ENCODE measurements at places on chromosomes 12 and 14.

DNA sequence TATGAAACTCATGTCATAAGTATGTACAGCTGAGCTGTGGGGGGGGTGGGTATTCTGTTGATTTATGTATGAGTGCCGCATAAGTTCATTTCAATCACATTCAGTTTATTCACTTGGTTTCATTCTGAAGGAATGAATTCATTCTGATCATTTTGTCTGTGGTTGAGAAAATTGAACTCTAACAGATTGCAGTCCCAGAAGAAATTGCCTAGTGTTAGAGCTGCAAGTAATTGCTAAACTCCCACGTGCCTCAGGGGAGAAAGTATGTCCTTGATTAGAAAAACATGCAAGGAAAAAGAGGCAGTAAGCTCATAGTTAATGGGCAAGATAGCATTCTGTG, 442.4 kb upstream of the MGAT4C start:
- DNase-seq, result no peak

- no peak for DNase-seq
Observed at GRCh38 chr12:129885287-129885686, 18.5 kb downstream of the TMEM132D start.

DNA sequence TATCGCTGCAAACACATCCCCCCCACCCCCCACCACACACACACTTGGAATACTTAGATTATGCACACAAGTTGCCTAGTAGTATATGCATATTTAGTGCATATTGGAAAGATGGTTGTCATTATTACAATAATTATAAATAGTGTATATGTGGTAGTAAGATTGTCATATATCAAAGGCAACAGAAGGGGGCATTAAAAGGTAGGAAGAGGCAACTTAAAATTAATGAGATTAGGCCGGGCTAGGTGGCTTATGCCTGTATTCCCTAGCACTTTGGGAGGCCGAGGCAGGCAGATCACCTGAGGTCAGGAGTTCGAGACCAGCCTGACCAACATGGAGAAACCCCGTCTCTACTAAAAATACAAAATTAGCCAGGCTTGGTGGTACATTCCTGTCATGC, 52.1 kb downstream of the GSC start:
- no peak for DNase-seq

DNA sequence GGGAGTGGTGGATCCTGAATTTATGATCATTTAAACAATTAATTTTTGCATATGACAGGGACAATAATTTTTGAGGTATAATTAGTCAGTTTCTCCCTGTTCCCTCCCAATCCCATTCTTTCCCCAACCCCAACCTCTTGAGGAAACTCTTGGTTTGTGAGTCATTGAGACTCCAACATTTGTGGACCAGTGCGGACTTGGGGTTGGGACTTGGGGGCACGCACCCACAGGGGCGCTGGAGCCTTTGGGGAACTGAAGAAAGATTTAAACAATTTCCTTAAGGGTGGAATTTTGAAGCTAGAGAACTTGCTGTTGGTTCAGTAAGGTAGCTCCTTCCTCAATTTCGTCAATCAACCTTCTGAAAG, 17.4 kb upstream of the PTGR2 start:
- no peak for DNase-seq

DNA sequence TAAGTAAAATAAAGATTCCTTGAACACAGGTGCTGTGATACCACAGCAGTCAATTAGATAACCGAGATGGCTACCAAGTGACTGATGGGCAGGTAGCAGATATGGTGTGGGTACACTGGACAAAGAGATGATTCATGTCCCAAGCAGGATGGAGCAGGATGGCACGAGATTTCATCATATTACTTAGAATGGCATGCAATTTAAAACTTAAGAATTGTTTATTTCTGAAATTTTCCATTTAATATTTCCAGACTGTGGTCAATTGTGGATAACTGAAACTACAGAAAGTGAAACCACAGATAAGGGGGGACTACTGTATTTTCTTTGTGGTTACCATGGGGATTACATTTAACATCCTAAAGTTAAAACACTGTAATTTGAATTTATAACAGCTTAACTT, 7.5 kb upstream of the ZFP36L1 start:
- DNase-seq, result no peak

- DNase-seq, result no peak
Observed at GRCh38 chr12:54000116-54001114, at the start of gene HOXC9. HOXC9 (plus strand) TSS chr12:54000161; CDS start chr12:54000189, 28 bp downstream.

DNA sequence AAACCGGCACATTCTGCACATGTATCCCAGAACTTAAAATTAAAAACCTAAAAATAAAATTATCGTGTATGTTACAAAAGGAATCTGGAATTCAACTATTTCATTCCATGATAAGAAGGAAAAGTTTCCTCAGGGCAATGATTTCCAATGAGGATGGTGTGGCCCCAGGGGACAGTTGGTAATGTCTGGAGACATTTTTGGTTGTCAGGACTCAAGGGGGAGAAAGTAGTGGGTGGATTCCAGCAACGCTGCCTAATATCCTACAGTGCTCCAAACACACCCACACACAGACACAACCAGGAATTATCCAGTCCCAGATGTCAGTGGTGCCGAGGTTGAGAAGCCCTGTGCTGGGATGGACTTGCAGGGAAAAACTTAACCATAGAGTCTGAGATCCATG, 228.3 kb downstream of the TMEM132D start:
- DNase-seq, result no peak

DNA sequence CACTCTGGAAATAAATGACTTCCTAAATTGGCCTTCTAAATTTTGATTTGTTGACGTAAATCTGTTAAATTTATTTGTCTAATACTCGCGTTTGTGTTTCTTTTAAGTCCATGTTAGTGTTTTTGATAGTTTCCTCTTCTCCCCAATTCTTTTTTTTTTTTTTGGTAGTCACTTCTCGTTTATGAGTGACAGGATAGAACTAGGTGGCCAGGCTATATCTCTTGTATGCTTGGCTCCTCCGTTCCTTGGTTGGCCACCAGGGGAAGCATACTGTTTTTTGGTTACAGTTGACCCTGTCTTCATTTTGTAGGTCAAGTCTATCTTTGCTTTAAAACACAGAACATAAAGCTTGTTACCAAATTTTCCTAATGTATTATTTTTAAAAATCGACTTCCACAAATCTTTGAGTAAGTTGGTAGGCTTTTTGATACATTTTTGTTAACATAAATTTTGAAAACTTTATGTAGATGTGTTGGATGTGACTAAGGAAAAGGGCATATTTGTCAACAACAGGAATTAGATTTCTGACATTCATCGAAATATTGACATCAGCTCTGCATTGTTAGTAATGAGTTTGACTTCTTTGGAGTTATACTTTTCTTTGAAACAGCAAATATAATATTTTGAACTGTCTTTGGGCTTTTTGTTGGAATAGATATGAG, 2.2 kb downstream of the RCOR1 start:
- no peak for DNase-seq

DNA sequence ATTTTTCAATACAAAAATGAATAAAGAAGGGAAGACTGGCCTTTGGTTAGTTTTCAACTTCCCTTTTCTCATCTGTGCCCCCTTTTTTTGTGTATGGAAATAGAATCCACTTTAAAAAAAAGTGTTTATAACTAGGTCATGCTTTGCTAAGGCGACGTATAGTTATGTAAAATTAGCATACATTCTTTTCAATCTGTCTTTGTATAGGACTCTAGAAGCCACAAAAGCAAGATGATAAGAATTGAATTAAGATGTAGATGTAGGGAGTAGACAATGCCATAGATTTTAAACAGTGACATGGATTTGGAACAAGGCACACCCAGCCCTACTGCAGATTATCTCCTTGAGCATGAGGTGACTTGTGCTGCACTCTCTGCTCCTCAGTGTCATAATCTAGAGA, 354.3 kb downstream of the TMTC2 start:
- DNase-seq, result no peak

DNA sequence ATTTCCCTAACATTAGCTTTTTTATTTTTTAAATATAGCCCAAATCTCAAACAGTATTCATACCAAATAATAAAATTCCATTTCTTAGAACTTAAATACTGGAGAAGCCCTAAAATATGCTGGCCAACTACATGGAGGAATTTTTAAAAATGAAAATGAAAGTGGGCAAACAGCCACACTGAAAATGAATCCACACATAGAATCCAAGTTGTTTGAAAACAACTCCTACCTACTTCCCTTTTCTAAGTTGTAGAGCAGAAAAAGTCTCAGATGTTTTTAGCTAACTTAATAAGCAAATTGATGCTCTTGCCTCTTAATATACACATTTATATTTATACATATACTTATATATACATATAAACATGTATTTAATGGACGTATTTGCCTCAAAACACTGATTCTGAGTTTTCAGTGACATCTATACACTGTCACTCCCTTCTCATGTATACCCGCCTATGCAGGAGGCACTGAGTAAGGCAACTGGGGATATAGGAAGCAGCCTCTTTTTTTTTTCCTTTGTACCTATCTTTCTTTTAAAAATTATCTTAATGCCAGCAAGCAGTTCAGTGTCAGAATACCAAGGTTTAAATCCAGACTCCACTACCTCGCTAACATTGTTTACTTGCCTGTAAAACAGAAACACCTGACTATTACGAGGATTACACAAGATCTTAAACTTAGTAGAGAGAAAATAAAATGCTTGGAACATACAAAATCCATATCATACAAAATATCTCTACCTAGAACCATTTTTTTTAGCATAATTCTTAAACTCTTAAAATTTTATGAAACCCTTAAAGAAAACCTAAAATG, 13.3 kb downstream of the DICER1 start:
- DNase-seq, result no peak
